Fibroblast of skin of back (primary cell): ENCODE measurements at places on chromosomes 5 and 9.

GRCh38 chr5:84274585-84275468 is 109.9 kb downstream of the EDIL3 start:
- DNase-seq, result peak; percentile 26

- no peak for DNase-seq
Measured at GRCh38 chr5:1324719-1325190, 20.1 kb downstream of the CLPTM1L start.

GRCh38 chr5:10441992-10442435 is 335 bp downstream of the ROPN1L start:
- no peak for DNase-seq

DNA sequence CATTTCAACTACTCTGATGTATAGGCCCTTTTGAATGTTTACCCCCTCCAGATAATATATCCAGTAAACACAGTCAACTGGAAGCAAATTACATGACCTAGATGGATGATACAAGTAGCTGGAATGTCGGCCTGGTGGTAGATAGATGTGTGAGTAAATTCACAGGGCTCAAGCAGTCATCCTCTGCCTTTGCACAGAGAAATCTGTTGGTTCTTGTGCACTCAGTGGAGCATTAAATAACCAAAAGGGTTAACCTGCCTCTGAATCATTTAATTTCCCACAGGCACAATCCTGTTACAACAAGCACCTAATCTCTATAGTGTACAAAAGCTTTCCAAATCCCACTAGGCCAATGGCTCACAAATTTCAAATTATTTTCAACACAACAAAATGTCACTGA is 668.3 kb downstream of the DNAH5 start:
- no peak for DNase-seq

DNA sequence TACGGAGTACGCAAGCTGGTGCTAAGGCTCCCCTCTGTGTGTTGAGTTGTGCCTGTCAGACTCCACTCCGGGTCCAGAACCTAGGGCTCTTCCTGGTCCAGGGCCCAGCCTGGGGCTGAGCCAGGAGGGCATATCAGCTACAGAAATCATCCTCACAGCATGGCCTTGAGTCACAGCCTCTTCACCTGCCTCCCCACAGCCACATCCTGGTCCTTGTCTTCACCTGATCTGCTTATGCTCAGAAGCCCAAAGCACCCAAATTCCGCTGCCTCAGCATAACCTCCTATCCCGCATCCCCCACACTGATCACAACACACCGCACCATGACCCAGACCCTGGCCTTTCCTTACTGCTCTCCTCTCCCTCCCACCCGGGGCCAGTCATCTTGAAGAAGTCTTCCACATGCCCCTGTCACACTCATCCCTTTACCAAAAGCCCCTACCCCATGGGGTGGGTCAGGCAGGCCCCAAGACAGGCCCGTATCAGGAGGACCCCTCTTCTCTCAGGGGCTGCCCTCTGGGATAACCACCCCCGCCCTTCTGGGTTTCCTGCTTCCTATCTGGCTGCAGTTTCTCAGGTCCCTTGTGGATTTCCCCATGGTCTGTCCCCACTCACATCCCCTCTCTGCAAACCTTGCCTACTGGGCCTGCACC is 1.3 kb upstream of the IL3 start:
- DNase-seq, result no peak

GRCh38 chr5:145750199-145750598 is 84.9 kb downstream of the PRELID2 start:
- no peak for DNase-seq

DNA sequence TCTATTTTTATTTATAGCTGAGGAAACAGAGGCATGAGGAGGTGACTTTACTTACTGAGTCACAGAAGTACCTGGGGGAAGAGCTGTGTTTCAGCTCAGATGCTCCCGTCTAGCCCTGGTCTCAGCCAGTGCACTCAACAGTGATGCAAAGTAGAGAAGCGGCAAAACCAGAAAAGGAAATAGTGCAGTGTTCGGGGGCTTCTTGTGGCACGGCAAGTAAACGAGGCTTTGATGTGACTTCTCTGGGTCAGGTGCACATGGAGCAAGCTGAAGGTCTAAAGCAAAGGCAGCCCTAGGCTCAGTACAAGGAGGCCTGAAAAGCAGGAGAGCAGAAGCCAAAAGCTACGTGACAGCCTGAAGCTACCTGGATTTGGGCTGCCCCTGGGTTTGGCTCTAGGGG is 526.7 kb upstream of the ADAMTS16 start:
- no peak for DNase-seq

DNA sequence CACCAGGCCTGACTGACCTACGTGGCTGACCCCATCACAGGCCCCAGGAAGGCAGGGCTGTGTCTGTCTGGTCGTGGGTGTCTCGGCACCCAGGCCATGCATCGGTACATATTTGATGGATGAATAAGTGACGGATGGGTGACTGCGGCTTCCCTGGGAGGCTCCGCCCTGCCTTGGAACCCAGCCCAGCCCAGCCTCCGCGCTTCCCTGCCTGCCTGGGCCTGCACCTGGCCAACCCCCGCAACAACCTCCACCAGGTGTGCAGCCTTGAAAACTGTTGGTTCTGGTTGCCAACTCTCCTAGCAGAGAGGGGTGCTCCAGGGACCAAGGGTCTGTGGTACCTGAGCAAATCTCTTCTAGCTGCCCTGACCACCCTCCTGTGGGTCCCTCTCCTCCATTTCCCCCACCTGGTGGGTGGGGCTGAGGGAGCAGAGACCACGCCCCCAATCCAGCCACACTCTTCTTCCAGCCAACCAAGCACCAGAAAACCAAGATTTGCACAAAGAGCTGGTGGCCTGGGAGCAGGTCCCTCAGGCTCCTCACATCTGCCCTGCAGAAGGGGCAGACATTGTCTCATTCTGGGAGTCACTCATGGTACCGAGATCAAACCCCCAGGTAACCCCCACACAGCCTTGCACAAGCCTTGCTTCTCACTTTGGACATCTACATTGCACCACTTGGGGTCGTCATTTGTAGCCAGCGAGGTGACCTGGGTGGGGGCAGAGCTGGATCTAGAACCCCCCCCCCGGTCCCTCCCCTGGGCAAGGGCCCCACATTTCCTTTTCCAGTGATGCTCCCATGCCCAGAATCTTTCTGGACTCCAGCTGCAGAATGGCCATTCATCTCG is 100.6 kb upstream of the IER5L start:
- peak; percentile 46 for DNase-seq

DNA sequence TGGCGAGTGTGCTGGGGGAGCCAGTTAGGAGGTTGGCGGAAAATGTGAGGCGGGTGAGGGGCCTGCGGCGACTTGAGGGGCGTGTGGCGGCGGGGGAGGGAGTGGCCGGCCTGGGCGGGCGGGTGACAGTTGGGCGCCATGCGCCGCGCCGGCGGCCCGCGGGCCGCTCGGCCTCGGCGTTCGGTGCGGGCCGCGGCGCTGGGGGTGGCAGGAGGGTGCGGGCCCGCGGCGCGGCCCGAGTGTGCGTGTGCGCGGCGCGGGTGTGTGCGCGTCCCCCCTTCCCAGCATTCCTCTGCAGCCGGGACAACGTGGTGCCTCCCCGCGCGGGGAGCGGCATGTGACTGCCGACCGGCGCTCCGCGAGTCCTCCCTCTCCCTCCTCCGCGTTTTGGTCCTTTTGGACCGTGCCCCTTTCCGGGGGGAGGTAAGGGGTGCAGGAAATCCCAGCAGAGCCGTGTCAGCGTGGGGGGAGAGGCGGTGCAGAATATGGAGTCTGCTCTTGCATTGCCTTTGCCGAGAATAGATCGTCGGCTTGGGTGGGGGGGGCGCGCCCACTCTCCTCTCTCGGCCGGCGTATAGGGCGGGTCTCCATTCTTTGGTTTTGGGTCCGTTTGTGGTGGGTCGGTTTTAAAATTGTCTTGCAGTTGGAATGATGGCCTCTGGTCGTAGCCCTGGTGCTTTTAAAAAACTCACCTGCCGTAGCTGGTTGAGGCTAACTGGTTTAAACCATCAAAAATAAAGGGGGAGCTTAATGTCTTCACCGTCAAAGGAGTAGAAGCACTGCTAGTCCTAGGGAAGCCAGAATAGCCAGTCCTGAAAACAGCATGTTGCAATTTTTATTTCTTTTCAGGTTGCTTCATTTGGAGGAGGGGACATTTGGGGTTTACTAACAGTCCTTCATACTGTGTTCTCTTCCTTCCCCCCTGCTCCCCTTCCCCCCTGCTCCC is 2.0 kb downstream of the LARP1 start:
- peak; percentile 48 for DNase-seq

- DNase-seq, result no peak
Measured at GRCh38 chr9:6917162-6917561, 159.4 kb downstream of the KDM4C start.

- no peak for DNase-seq
Measured at GRCh38 chr5:107154593-107154992, 516.1 kb downstream of the EFNA5 start.

- no peak for DNase-seq
Measured at GRCh38 chr9:125496313-125496834, 210.6 kb downstream of the MAPKAP1 start.

DNA sequence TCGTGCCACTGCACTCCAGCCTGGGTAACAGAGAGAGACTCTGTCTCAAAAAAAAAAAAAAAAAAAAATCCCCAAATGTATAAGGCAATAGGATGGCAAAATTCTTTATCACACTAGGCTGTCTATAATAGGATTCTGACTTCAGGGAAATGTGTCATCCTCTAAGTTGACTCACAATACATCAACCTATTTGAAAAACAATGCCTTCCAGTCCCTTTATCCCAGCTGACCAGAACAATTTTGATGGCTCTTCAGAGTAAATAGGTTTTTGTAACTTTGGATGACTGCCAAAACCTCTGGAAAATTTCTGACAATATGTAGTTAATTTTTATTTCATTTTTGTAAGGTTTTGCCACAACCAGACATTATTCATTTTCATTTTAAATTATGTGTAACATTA is 184.1 kb downstream of the CCDC192 start:
- DNase-seq, result peak; percentile 59

DNA sequence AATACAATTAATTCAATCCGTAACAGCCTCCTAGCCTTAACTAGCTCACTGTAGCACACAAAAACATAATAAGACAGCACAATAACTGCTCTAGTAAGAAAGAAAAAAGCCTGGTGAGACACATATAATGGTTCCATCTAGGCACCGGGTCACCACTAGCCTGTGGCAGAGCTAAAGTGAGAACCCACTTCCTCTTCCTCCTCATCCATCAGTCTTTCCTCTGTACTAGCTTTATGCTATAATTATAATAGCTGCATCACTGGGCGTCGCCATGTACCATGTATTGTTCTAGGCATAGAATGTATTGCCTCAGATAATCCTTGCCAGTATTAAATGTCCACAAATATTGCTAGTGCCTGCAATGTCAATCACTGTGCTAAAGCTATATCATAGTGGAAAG is 23.1 kb downstream of the ADRB2 start:
- DNase-seq, result no peak

- DNase-seq, result no peak
Measured at GRCh38 chr5:64690104-64690416, 243 bp upstream of the SHISAL2B start.

GRCh38 chr9:96071076-96071814 is 195.8 kb downstream of the ERCC6L2 start:
- DNase-seq, result peak; percentile 48

- no peak for DNase-seq
Measured at GRCh38 chr5:17714186-17714585, 79.9 kb downstream of the TAF11L14 start.

- no peak for DNase-seq
Measured at GRCh38 chr5:154193283-154193682, 2.8 kb downstream of the GALNT10 start.

GRCh38 chr5:66358741-66359140 is 214.6 kb downstream of the SREK1 start:
- DNase-seq, result no peak

- DNase-seq, result no peak
Measured at GRCh38 chr5:153753645-153754432, 263.4 kb downstream of the GRIA1 start.

- DNase-seq, result peak; percentile 83
Measured at GRCh38 chr9:70563431-70564204, 149.2 kb upstream of the KLF9 start.

DNA sequence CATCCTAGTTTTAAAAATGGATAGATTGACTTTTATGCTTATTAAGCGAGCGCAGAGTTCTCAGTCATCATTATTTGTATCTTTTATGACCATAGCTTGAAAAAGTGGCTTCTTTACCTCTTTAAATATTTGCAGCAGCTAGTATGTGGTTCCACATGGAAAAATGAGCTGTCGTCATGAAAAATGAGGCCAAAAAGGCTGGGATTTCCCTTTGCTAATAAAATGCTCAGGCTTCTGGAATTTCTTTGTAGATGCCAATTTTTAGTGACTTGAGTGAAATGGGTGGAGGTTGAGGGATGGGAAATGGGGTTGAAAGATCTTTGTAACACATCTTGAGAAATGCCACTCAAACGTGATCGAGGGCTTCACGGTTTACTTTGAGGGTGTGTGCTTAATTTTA is 35.2 kb downstream of the RAI14 start:
- peak; percentile 70 for DNase-seq

DNA sequence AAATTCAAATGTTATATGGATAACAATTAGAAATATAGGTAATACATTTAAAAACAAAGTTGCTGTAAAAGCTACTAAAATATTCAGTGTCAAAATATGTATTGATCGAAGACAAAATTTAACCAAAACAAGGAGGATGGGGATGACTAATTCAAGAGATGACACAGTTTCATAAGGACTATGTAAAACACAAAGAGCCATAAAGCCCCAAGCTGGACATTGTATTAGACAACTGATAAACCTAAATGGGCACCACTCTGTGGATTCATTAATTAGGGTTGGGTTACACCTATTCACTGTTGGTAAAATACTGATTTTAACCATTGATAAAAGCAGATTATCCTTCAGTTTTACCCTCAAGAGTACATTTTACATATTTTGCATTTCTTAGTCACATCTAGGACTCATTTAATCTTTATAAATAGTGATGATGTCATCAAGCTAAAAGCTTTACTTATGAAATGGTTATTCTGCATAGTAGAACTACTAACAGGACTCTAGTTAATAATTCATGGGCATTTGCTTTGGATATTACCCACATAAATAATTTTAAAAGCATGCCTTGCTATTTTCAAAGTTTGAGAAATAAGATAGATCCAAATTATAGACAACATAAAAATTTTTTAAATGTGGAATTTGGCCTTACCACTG is 13.7 kb downstream of the TUT7 start:
- no peak for DNase-seq

GRCh38 chr5:164336906-164337305 is 831.5 kb downstream of the MAT2B start:
- DNase-seq, result peak; percentile 98

DNA sequence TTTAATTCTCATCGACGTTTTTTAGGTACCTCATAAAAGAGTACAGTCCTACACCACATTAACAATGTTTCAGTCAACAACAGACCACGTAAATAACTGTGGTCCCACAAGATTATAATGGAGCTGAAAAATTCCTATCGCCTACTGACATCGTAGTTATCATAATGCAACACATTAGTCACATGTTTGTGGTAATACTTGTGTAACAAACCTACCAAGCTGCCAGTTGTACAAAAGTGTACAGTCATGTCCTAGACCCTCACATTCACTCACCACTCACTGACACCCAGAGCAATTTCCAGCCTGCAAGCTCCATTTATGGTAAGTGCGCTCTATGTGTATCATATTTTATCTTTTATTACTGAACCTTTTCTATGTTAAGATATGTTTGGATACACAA is 16.8 kb downstream of the GNAQ start:
- DNase-seq, result peak; percentile 69
